ENCODE measurements at places on chromosomes 1 and 21.

- no peak for DNase-seq
These were observed 2.0 kb upstream of the RAB7B start for GRCh38 chr1:206005234-206005633.

GRCh38 chr1:166166329-166166697 lies 488 bp downstream of the FAM78B start:
- no peak for DNase-seq

- no peak for DNase-seq
These were observed 37.6 kb downstream of the CRYAA start for GRCh38 chr21:43206231-43207042.

DNA sequence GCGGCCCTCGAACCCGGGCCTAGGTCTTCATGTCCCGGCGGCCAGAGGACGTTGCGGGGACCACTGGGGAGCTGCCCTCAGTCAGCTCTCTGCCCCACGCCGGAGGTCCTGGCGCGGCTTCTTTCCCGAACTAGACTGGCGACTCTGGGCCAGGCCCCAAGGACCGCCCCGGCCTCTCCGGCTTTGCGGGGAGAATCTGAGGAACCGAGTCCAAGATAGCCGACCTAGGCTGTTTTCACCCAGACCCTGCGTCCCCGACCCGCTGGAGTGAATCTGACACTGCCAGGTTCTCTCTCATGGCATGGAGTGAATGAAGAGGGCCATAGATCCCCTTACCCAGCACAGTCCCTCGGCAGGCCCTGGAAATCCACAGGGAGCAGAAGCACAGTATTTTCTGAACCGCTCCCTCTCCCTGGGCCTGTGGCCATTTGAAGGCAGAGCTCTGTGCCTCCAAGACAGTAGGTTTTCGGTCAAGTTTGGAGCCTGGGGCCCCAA lies 9.9 kb upstream of the BARHL2 start:
- DNase-seq: no peak

- no peak for DNase-seq
These were observed 25.1 kb upstream of the S100A11 start for GRCh38 chr1:152061952-152062351.

All from CD4-positive, alpha-beta T cell treated with Interleukin-4 for 4 hours (primary cell).